CD4-positive, alpha-beta T cell (primary cell): ENCODE measurements at places on chromosomes 2 and 18. TPM values are rescaled to one million over a fixed set of nuclear protein-coding genes. Genes with fewer than 3 reads are reported as not detected.

C2orf81 gene
- total RNA-seq = 2.9 TPM

ADRA2B gene
- total RNA-seq = 0.84 TPM

SNX17 gene
- 66.3 TPM for total RNA-seq

CPLX4 gene
- total RNA-seq = not detected

GPR17 gene
- not detected for total RNA-seq

LRRFIP1 gene
- total RNA-seq = 157 TPM

C2orf76 gene
- total RNA-seq = 4.5 TPM

FBXO36 gene
- 0.52 TPM for total RNA-seq

GMCL1 gene
- total RNA-seq = 29.8 TPM

RESP18 gene
- total RNA-seq = not detected

GREB1 gene
- 0.31 TPM for total RNA-seq

GALNT13 gene
- total RNA-seq = not detected

MYO5B gene
- not detected for total RNA-seq

EVA1A gene
- total RNA-seq = not detected

MAP3K19 gene
- total RNA-seq = not detected

MC5R gene
- not detected for total RNA-seq

SNORC gene
- 1.2 TPM for total RNA-seq

KIAA2012 gene
- not detected for total RNA-seq

DLGAP1 gene
- 0.36 TPM for total RNA-seq

TACR1 gene
- total RNA-seq = 0.14 TPM

GYPC gene
- 157 TPM for total RNA-seq

DPYSL5 gene
- not detected for total RNA-seq

MEP1B gene
- not detected for total RNA-seq

NABP1 gene
- 32.0 TPM for total RNA-seq

AOX1 gene
- not detected for total RNA-seq

FBXO15 gene
- 0.58 TPM for total RNA-seq

SEPTIN2 gene
- 196 TPM for total RNA-seq

SFTPB gene
- total RNA-seq = not detected

FIGN gene
- not detected for total RNA-seq

SERPINB7 gene
- not detected for total RNA-seq

WNT10A gene
- total RNA-seq = 4.8 TPM

MARCHF4 gene
- not detected for total RNA-seq

PRKCE gene
- total RNA-seq = 26.2 TPM

LOXHD1 gene
- total RNA-seq = not detected

ALPG gene
- total RNA-seq = not detected

TUBA4B gene
- not detected for total RNA-seq

PSMA8 gene
- not detected for total RNA-seq

AFF3 gene
- total RNA-seq = 15.7 TPM

ATAD2B gene
- total RNA-seq = 35.4 TPM

FARP2 gene
- total RNA-seq = 18.3 TPM

CCDC141 gene
- total RNA-seq = 30.6 TPM

HOXD13 gene
- not detected for total RNA-seq

CFAP65 gene
- total RNA-seq = not detected

AGXT gene
- total RNA-seq = not detected

DAW1 gene
- total RNA-seq = not detected

FZD7 gene
- total RNA-seq = 0.17 TPM

PRSS56 gene
- total RNA-seq = not detected

DAPL1 gene
- not detected for total RNA-seq

OSR1 gene
- total RNA-seq = not detected

FTCDNL1 gene
- total RNA-seq = 1.3 TPM

NTSR2 gene
- total RNA-seq = not detected

MSTN gene
- total RNA-seq = not detected

GGCX gene
- 27.6 TPM for total RNA-seq

CRYGD gene
- not detected for total RNA-seq

DTNA gene
- total RNA-seq = not detected

CETN1 gene
- total RNA-seq = not detected

STAT4 gene
- 83.0 TPM for total RNA-seq

CIB4 gene
- total RNA-seq = not detected

M1AP gene
- not detected for total RNA-seq

CDKL4 gene
- total RNA-seq = 0.75 TPM
